ENCODE measurements at places on chromosomes 6 and 20.

GRCh38 chr6:156650896-156651390 lies 126.2 kb upstream of the ARID1B start:
- DNase-seq: no peak

GRCh38 chr6:21636876-21637275 lies 43.3 kb downstream of the SOX4 start:
- no peak for DNase-seq

DNA sequence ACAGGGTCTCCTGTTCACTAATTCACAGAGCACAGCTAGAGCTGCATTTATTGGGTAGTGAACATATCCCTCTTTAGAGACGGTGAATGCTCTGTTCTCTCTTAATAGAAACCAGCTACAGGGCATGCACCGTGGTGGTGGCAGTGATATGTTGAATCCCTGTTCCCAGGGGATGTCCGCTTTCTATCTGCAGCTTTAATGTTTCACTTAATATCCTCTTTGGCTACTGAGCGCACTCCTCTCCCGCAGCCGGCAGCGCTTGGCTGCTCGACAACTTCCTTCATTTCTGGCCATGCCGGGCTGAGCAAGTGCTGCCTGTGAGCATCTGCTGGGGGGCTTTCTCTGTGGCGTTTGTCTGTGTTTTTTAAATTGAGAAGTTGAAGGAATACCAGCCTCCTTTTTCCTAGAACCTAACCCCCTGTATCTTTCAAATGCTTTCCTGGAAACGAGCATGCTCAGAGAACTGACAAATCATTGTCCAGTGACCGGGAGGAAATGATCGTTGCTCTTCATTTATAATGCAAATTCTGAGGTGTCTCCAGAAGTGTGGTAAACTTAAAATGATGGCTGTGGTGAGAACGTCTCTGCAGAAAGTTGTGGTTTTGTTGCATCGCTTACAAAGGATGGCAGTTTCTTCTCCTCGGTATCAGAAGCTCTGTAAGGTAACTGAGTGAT lies 297.9 kb downstream of the UTRN start:
- peak; percentile 67 for DNase-seq

DNA sequence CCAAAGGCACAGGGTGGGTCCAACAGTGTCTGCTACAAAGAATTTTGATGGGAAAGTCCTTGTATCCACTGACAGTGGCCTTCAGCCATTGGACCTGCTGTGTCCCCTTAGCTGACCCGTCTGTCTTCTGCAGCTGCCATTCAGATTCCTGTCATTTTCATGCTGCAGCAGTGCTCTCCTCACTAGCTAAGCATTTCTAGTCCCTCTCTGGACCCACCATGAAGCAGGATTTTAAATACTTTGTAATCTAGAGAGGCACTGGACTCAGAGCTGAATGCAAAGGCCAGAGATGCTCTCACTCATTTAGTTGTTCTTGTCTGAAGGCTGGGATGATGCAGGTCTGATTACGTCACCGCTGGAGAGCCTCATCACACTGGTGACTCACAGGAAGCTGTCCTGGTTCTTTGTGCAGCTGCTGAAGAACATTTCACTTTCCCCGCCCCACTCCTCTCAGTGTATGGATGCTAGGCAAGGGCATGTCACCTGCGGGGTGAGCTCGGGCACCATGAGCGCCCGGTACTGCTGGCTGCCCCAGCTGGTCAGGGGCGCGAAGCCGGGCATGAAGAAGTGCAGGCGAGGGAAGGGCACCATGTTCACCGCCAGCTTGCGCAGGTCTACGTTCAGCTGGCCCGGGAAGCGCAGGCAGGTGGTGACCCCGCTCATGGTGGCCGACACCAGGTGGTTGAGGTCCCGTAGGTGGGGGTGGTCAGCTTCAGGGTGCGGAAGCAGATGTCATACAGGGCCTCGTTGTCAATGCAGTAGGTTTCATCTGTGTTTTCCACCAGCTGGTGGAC lies 19.4 kb upstream of the TUBB2A start:
- DNase-seq: peak; percentile 48
